ENCODE measurements at places on chromosomes 2 and 18.

DNA sequence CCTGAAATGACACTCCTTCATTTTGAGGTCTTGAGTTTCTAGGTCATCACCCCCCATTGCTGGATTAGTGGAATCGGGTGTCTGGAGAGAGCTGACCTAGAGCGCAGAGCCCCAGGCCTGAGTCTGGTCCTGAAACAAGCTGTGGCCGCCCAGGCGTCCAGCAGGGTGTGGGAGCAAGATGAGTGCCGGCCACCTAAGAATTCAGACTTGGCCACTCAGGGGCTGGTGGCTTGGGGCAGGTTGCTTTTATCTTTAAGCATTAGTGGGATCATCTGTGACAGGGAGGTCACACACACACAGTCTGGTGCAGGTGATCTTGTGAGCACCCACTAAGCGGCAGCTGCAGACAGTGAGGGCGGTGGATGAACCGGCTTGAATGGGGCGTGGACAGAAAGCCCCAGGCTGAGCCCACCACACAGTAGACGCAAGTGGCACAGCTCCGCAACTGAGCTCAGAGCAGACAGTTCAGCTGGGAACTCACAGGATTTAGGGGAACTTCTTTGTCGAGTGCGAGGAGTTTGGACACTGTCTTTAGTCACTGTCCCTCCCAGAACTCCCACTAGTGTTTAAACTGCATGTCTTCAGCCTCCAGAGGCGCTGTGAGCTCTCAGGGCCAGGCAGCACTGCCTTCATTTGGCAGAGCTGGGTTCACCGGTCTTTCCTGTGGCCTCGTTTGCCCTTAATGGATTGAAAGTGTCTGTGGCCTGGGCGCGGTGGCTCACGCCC, 21.5 kb downstream of the ITGB1BP1 start:
- no peak for DNase-seq

DNA sequence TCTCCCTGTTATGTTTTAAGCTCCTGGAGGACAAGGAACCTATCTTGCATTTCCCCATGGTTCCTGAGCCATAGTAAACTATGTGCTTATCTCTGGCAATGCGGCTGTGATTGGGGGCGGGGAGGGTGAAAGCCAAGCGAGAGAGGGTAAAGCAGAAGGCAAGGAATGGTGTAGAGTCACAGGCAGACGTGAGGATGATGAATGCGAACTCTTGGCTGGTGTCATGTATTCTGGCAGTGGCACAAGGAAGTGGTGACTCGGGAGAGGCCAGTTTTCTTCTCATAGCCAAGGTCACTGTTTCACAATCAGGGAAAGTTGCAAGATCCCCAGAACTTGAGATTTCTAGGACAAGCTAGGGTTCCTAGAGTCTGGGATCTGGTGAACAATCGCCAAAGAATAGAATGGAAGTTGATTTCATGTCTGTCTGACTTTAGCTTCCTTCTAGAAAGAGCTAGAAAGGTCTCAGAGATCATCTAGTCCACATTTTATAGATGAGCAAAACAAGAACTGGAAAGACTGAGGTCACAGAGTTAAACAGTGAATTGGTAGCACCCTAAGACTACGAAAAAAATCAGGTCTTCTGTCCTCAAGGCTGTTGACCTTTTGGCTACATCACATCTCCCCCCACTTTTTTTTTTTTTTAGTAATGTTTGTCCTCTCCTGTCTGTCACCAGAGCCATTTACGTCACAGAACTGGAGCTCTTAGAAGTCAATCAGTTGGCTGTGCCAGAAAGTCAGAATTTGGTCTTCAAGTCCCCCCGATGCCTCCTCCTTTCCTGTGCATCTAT, 137.0 kb downstream of the BCL11A start:
- no peak for DNase-seq

DNA sequence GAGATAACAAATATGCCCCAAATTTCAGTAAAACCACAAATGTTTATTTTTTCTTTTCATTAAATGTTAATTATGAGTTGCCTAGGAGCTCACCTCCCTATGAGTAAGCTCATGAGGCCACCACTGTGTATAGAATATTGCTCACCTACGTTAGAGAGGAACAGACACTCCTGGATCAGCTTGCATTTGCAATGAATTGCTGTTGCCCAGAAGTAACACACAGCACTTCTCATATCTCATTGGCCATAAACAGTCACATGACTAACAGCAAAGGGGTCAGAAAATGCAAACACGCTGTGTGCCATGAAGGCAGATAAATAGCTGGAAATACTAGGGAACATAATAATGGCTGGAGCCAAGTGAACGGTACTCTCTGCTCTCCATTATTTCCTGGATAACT, 89.0 kb upstream of the GALNT5 start:
- DNase-seq = no peak

GRCh38 chr18:46829531-46829930, 72.7 kb upstream of the ST8SIA5 start:
- no peak for DNase-seq

DNA sequence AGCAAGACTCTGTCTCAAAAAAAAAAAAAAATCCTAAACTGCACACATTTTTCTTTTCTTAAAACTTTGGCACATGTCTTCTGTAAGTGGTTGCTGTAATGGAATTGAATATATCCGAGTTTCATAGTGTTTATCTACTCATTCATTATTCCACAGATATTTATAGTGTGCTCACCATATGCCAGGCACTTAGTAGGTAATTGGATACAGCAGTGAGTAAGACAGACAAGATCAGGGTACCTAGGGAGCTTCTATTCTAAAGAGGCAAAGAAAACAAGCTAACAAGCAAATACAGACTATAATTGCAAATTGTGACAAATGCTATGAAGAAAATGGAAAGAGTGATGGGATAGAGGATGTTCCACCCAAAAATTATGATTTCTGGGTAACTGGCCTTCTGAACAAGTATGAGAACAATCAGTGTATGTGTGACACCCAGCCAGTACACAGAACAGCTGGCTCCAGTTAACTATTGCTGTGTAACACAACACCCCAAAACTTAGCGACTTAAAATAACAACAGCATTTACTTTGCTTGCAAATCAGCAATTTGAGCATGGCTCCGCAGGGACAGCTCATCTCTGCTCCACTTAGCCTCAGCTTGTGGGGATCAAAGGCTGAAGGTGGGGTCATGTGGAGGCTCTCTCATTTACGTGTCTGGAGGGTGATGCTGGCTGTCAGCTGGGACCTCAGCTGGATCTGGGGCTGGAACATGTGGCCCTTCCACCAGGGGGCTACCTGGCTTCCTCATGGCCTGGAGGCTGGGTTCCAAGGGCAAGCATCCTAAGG, 224.9 kb downstream of the INSIG2 start:
- DNase-seq = no peak

DNA sequence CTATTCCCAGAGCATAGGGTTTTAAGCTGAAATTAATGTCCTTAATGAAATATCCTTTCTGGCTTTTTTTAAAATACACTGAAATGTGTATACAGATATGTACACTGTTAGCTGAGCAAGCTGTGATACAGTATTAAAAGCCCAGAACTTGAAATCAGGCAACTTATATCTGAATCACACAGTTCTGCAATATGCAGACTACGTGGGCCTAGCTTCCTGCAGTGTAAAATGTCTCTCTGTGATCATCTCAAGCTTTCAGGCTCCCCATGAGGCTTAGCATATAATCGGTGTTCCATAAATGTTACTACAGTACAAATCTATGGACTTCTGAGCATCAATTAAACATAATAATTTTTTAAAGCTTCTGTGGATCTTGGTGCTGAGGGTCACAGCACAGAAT, 8.2 kb downstream of the FBXO15 start:
- no peak for DNase-seq
